Activated CD4-positive, alpha-beta T cell treated with anti-CD3 and anti-CD28 coated beads, Interleukin-2, amount 50 U/mL, for 4 hours (primary cell): ENCODE measurements at places on chromosomes 3 and 15.

DNA sequence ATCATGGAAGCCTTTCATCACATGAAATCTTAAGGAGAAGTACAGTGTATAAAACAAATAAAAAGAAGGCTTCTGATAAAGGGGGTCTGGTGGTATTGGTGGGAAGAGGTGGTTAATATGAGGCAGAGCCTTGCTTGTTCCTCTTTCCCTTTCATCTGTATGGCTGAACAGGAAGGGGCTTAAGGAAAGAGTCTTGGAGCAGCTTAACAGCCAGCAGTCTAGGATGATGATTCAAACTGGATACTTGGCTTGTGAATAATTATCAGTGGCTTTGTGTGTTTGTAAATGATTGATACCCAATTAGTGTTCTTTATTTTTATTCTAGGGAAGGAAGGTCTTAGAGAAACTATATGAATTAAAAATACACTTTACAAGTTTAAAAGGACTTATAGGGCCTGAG lies 29.1 kb upstream of the TCAIM start:
- DNase-seq = no peak

GRCh38 chr15:101410612-101411011 lies 78.9 kb downstream of the PCSK6 start:
- no peak for DNase-seq

GRCh38 chr15:47409600-47409999 lies 307.7 kb upstream of the SEMA6D start:
- DNase-seq = no peak

DNA sequence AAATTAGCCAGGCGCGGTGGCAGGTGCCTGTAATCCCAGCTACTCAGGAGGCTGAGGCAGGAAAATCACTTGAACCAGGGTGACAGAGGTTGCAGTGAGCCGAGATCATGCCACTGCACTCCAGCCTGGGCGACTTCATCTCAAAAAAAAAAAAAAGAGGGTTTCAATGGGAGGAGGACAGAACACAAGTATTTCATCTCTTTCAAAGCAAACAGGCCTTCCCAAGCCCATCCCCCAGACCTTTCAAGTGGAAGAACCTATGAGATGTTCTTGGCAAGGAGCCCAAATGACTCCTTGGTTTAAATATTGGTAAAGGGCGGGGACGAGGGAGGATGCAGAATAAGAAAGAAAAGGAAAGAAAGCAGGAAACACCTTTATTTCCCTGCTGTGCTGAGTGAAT lies 62.2 kb upstream of the MCF2L2 start:
- no peak for DNase-seq

DNA sequence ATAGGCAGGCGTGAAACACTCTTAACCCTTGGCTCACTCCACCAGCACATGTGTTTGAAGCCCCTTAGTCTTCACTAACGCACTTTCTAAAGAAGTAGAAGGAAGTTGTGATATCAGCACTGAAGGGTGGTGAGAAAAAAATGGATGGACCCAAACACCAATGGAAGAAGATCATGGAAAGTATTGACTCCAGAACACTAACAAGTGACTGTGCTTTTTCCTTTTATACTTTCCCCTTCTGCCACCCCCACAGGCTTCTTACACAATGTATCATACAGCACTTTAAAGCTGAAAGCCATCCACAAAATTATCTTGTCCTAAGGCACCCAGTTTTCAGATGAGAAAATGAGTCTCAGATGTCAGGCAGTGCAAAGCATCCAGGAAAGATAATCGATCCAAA lies 93.9 kb upstream of the PHLDB2 start:
- DNase-seq = no peak

- DNase-seq = no peak
Observed at GRCh38 chr3:173304182-173304800, 93.3 kb upstream of the NLGN1 start.

DNA sequence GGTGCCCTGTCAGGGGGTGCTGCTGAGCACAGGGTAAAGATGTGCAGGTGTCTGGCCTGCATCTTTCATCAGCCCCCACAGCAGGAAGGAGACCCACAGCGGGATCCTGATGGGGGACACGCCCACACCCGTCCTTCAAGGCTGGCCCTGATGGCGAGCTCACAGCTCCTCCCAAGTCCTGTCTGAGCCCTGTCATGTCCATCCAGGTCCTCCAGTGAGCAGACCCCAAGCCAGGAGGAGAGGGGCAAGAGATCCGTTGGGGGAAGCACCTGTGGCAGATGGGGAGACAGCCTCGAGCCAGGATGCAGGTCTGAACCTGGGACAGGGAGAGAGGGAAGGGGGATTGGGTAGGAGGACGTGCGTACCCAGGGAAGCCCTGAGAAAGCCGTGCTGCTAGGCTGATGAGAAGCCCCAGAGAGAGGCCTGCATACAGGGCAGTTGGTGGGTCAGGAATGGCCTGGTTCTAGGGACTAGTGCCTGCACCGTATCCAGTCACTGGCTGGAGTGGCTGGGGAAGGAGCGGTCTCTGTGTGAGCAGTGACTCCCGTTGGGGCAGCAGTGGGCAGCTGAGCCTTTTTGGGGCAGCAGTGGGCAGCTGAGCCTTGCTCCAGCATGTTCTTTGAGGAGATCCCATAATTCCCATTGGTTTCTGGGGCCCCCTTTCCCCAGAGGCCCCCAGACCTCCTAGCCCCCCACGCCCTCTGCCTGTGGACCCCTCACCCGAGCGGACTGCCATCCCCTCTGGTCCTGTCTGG lies 133.3 kb upstream of the MEF2A start:
- DNase-seq = no peak

- DNase-seq = no peak
Observed at GRCh38 chr3:58835086-58835485, 168.5 kb upstream of the FAM3D start.

DNA sequence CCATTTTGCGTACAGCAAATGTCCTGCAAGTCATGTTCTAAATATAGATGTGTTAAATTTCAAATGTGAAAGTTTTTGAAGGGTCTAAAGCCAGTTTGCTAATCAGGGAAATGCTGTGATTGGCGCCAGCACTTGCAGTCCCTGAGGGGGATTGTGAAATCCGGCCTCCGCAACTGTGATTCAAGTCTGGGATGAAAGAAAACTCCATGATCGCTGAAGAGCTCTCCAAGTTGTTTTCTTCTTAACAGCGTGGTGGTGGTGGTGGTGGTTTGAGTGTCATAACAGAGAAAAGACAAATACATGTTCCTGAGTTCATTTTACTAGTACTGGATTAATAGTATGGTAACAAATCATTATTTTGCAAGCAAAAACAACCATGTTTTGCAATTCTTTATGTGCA lies 51.8 kb downstream of the MITF start:
- no peak for DNase-seq

GRCh38 chr3:153976891-153977554 lies 144.2 kb upstream of the ARHGEF26 start:
- DNase-seq = no peak

GRCh38 chr15:68184616-68185480 lies 20.3 kb downstream of the CALML4 start:
- no peak for DNase-seq

GRCh38 chr3:13824521-13825310 lies 55.2 kb downstream of the WNT7A start:
- DNase-seq = no peak

- DNase-seq = no peak
Observed at GRCh38 chr3:184738506-184738890, 26.6 kb upstream of the MAGEF1 start.

- DNase-seq = no peak
Observed at GRCh38 chr3:127762077-127762786, 60.1 kb downstream of the MGLL start.

- DNase-seq = no peak
Observed at GRCh38 chr15:100152463-100152862, 189.3 kb downstream of the ADAMTS17 start.

GRCh38 chr3:115552007-115552406 lies 71.3 kb upstream of the GAP43 start:
- DNase-seq = no peak

DNA sequence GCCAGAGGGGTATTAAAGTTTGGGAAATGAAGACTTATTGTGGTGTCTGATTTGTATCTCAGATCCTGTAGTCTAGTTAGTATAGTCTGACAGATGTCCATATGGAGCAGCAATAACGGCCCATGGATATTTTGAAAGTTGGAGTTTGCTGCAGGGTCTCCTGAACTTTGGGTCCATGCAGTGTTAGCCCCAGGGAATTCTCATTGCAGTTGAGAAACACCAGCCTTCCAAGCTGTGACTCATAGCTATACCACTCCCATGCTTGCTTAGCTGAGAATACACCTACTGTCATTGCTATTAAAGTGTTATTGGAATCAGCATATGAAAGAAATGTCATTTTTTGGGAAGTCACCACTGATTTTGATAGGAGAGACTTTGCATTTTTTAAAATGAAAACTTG lies 29.2 kb downstream of the TMOD2 start:
- DNase-seq = no peak

- no peak for DNase-seq
Observed at GRCh38 chr15:70236341-70237086, 138.8 kb upstream of the TLE3 start.

GRCh38 chr3:77906102-77906709 lies 866.3 kb downstream of the ROBO2 start:
- DNase-seq = no peak

DNA sequence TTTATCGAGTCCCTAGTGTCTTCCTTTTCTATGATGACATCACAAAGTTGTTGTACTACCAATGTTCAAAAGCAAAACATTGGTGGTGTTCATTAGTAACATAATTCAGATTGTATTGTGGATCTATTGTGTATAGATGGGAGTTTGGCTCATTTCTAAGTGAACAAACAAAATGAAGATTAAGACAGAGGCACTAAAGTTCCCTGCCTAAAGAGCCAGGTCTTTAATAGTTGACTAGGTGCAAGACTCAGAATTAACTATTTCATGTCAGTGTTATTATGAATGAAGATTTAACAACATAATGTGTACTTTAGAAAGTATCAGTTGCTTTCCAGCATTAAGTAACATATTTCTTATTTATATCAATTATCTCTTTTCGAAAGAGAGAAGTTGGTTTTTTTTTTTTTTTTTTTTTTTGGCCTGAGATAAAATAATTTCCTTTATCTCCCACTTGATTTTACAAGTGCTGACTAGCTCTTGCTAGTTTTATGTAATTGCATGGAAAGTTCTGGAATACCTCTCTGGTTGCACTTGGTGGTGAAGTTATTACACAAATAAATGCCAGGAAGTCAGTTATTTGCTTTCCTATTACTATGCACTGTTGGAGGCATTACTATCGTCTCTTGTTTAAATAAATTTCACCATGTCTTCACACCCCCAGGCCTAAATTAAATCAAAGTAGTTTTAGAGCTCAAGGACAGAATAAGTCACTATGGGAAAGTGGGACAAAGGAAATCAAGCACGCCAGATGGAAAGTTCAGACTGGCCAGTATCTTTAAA lies 48.7 kb downstream of the NAALADL2 start:
- DNase-seq = no peak

DNA sequence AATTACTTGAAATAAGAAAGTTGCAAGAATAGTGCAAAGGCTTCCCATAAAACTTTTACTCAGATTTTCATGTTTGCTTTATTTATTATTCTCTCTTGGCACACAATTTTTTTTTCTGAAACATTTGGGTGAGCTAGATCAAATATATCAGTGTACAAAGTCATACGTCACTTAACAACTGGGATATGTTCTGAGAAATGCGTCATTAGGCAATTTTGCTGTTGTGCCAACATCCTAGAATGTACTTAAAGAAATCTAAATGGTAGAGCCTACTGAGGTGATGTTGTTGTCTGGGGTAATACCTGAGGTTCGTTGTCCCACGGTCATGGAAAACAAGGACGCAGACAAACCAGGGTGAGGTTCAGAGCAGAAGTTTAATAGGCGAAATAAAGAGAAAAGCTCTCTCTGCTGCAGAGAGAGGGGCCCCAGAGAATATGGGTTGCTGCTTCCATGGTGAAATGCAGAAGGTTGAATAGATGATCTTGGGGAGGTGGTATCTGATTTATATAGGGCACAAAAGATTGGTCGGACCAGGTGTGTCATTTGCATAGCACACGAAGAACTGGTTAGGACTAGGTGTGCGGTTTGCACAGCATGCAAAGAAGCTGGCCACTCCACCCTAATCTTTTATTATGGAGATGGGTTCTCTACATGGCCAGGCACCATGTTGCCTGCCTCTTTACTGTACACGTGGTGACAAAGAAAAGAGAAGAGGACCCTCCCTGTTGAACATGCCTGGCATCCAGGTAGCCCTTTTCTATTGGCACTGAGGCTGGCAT lies 8.8 kb upstream of the GRAMD1C start:
- no peak for DNase-seq

DNA sequence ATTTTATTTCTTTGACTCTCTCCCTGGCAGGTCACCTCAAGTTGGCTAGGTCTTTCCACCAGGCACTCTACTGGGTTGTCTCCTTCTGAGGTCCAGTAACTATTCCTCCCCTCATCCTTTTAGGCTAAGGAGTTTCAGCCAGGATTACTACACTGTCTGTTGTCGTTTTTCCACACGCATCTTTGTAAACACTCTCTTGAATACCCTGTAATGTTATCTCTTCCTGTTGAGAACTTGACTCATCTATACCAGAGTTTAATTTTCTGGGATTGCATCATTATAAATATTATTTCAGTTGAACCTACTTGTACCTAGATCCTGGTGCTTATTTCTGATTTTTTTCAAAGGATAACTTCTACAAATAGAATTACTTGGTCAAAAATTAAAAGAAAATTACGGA lies 138.3 kb downstream of the SQOR start:
- no peak for DNase-seq

- DNase-seq = no peak
Observed at GRCh38 chr15:76173317-76173834, 113.6 kb downstream of the TMEM266 start.

GRCh38 chr3:130926504-130926903 lies 32.6 kb downstream of the ATP2C1 start:
- no peak for DNase-seq

DNA sequence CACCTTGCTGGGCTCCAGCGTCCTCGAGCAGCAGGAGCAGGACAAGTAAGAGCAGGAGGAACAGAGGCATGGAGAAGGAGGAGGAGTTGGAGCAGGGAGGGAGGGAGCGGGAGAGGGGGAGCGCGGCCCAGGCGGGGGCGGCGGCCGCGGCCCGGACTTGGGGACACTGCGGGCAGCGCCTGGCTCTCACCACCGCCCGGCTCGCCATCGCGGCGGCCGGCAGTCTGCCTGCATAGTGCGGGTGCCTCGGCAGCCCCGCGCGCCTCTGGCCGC lies 440 bp downstream of the DCBLD2 start:
- no peak for DNase-seq

DNA sequence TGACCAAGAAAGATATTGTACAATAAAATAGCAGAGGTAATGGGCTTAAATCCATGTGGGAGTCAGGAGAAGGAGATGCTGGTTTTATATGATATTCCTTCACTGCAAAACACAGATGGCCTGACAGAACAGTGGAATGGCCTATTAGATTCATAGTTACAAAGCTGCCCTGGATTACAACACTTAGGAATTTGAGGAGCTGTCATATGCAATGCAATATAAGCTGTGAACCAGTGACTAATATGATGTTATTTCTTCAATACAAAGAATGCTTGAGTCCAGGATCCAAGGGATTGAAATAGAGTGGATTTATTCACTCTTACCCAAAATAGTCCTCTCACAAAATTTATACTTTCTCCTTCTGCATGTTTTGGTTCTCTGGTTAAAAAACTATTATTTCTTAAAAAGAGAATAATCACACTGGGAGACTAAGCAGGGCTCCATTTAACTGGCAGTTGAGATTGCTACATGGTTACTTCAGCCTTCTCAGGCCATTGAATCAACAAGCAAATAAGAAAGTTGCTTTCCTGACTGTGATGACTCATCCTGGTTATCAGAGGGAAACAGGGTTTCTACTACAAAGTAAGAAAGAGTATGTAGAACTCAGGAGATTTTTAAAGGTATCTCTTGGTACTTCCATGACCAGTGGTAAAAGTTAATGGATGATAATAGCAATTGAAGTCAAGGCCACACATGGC lies 79.8 kb upstream of the ZPLD1 start:
- DNase-seq = no peak
